ENCODE measurements at places on chromosomes 16 and 17.

DNA sequence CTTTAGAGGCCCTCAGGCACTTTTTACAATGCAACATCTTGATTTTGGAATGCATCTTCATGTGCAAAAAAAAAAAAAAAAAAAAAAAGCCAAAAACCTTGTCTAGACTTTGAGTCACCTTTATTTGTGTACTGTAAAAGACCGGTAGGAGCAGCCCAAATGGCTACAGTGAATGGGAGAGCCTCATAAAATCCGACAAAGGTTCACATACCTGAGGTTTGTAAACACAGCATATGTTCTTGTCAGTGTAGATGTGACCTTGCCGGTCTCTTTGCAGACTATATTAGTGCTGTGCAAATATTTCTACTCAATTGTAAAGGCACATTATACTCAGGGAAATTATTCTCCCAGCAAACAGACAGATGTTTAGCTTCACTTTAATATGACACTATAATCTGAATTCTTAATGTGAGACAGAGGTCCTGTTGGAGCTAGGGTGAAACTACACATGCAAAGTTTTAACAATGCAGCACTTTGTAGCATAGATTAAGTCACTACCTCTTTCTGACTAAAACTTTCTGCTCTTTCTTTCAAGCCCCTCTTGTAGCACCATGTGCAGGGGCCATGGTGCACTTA is 211.3 kb downstream of the CA10 start:
- DNase-seq = no peak

GRCh38 chr16:85309656-85310587 is 197.7 kb upstream of the CIBAR2 start:
- DNase-seq = peak; percentile 95

DNA sequence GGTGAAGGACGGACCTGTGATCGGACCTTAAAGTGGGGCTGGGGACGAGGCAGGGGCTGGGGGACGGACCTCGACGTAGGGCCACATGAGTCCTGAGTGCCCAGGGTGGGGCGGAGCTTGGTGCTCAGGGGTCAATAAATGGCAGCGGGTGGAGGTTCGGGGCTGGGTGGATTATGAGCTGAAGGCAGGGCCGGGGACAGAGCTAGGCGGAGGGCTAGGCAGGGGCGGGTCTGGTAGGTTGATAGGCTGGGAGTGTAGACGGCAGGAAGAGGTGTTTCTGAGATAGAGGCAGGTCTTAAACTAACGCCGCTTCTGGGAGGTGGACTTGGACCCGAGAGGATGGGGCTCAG is 733 bp downstream of the CHRNB1 start:
- no peak for DNase-seq

DNA sequence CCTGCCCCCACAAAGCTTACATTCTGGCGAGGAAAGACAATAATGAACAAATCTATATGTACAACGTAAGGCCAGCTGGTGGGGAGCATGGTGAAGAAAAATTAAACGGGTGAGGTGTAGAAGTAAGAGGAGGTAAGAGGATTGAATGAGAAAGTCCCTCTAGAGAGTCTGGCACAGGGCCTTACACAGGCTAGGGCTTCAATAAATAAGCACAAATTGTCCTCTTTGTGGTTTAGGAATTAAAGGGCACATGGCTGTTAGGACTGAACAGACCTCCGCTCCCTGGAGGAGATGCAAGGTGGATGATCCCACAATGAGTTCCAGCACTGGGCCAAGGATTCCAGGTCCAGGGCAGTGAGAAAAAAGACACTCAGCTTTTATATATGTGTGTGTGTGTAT is 43.1 kb upstream of the HAPSTR1 start:
- no peak for DNase-seq

GRCh38 chr17:49447628-49448302 is 33.1 kb upstream of the PHB1 start:
- no peak for DNase-seq

DNA sequence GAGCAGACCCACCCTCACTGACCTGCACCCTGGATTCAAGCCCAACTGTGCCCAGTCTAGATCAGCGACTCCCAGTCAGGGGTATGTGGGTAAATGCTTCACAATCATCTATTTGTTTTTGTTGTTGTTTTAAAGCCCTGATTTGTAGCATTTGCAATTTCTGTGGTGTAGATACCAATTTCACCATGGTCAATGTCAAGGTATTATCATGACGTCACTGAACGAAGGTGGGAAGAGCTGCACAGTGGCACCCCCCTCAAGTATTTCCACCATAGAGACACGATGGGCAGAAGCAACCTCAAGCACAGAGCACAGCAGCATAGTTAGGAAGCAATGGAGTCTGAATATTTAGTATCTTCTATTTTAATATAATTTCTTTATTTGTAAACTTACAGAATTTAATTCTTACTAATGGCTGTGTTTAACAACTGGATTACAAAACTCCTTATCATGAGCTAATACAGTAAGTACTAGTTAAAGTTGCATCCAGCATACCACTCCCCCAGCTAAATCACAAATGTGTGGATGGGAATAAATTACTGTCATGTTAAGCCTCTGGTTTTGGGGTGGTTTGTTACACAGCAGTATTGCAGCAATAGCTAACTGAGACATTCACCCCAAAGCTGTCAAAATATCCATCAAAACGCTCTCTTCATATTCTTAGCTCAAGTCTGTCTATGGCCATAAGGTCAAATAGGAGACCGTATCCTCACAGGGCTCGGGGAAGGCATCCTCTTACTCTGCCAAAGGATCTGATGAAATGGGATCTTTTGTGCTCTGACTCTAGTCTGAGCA is 25.5 kb downstream of the ORC6 start:
- no peak for DNase-seq

DNA sequence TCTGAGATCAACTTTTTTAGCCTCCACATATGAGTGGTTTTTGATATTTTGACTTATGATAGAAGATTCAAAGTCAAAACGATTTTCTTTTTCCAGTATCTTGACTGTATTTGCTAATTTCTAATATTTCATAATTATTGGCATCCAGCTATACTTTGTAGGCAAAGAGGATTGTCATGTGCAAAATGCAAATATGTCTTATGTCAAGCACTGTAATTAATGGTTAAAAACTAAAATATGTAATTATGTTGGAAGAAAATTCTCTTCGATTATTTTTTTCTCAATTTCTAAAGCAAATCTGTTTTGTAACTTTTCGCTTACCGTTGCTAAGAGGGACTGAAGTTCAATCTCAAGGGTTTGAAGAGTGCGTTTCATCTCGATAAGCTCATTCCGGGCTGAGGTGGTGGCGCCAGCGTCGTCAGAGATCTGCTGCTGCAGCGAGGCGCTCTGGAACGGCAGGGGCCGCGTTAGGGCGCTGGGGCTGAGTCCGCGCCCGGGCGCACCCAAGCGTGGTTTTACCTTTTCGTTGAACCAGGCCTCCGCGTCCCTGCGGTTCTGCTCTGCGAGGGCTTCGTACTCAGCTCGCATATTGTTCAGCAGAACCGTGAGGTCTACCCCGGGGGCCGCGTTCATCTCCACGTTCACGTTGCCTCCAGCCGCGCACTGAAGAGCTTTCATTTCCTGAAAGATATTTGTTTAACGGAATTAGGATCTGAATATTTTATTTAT is 3.0 kb downstream of the KRT27 start:
- no peak for DNase-seq

DNA sequence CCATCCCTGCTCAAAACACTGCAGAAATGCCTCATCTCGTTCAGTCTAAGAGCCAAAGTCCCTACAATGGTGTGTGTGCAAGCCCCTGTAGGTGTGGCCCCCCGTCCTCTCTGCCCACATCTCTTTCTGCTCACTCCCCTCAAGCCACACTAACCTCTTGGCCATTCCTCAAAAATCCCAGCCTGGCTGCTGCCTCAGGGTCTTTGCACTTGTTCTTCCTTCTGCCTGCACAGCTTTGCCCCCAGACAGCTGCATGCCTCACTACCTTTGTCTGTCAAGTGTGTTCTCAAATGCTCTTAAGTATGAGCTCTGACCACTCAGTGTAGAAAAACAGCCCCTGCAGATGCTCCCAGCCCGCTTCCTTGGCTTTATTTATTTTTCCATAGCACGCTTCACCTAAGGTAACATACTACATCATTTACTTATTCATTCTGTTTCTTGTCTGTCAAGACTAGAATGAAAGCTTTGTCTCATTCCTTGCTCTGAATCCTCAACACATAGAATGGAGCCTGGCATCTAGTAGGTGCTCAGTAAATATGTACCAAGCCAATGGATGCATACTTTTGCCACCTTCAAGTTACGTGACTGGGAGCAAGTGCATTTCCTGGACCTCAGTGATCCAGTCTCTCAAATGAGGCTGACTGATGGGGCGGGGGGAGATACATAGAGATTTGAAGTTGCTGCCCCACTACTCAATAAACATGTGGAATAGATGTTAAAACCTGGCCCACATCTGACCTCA is 38.1 kb downstream of the RAI1 start:
- DNase-seq = no peak

GRCh38 chr17:64781014-64781756 is 119.1 kb upstream of the SMURF2 start:
- no peak for DNase-seq

DNA sequence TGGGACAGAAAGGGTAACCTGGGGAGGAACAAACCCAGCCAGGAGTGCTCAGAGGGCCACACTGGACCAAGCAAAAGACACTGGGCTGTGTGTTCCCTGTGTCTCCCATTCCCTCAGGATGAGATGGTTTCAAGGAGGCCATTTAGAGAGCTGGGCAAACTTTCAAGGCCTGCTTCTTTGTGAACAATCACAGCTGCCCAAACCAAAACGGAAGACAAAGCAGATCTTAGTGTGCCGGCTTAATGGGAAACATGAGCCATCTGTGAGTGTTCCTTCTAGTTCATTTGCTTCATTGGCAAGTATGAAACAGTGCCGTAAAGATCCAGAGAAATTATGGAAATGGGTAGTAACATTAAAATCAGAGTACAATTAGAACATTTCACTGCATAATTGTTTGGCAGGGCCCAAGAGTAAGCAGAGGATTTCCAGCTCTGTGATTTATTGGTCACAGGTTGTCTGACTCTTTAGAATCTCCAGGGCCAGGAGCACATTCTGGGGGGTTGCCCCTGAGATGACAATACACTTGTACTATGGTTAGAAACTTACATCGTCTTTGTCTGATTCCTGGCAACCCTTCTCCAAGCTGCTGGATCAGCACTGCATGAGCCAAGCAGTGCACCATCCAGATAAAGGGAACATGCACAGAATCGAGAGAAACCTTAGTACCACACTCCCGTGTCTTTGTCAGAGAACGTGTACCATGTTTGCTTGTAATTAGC is 412.1 kb downstream of the RBFOX1 start:
- peak; percentile 1 for DNase-seq

DNA sequence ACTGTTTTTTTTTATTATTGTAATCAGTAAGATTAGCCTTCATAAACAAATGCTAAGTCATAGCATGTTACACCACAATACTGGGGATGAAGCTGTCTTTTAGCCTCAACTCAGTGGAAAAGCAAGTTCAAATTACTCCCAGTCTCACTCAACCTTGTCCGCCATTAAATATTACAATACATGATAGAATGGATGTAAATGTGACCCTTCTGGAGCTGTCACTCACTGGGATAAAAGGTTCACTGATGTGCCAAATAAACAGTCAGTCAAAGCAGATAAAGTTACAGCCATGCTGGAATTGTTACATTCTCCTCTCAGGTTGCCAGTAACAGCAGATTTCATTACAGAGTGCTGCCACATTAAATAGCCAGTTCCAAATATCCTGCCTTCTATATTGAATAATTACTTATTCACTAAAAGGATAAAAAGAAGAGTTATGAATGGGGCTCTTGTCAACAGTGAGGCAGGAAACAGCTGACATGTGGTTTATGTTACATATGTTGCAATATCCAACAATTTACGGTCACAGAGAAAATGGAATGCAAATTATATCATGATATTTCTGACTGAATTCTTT is 53.4 kb downstream of the BRIP1 start:
- DNase-seq = no peak

DNA sequence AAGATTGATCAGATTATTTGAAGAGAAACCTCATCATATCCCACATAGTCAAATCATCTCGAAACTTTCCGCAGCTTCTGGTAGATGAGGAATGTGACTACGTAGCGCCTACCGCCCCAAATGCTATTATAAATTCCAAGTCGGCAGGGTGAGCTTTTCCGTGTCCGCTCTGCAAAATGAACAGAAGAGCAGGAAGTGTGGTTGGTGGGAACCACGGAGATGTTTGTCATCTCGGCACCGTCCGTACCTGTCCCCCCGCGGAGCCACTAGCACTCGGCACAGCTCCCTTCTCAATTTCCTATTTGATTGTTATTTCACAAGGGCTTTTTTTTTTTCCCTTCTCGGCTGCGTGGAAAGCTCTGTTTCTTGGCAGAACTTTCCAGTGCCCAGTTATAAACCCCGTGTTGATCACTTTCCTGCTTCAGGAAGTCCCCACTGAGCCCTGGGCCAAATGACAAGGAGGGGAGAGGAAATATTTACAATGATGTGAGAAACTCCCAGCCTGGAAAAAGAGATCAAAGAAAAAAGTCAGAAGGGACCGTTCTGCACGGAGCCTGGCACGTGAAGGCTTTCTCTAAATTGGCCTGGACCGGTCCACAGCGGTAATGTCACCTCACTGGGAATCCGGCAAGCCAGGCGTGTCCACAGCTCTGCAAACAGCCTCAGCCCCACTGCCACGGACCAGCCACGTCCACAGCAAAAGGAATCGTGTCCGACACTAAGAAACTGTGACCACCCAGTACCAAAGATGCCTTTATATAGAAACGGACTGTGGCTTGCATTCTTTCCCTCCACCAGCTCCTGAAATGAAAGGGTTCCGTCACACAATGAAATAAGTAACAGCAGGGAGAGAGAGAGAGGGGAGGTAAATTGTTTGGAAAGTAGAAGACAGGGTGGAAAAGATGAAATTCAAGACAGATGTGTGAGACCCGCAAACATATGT is 65.0 kb downstream of the MRM3 start:
- DNase-seq = no peak

GRCh38 chr16:11848842-11849241 is 2.5 kb downstream of the RSL1D1 start:
- DNase-seq = no peak

- peak; percentile 64 for DNase-seq
These were observed 7.9 kb downstream of the NAT9 start for GRCh38 chr17:74768069-74768762.

DNA sequence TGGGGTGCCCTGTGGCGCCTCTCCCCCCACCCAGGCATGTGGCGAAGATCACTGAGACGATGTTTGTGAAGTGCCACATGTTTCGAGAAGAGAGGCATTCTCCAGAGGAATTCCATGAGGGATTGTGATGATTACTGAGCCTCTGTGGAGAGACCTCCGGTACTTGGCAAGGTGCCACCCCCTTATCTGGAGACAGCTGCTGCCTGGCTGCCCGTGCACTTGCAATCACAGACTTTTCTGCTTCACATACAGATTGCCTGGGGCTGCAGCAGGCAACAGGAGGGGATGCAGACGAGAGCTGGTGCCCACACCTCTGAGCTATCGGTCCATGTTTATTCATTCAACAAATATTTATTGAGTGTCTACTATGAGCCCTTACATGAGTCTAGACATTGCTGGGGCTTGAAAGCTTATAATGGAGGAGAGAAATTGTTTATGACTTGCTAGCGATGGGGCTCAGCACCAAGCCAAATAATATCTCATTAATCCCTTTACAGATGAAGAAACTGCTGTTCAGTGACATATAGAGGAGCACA is 317.2 kb upstream of the ZFHX3 start:
- DNase-seq = no peak

- no peak for DNase-seq
These were observed 19.4 kb upstream of the SLC38A10 start for GRCh38 chr17:81314398-81315081.

- no peak for DNase-seq
These were observed 676.6 kb downstream of the CDH11 start for GRCh38 chr16:64445245-64445644.

Measured in nucleus accumbens (tissue), 56 donors.